ENCODE measurements at places on chromosomes 3 and 15.
A peak's percentile ranks its signal among the peaks of the same experiment; 100 is the strongest.

DNA sequence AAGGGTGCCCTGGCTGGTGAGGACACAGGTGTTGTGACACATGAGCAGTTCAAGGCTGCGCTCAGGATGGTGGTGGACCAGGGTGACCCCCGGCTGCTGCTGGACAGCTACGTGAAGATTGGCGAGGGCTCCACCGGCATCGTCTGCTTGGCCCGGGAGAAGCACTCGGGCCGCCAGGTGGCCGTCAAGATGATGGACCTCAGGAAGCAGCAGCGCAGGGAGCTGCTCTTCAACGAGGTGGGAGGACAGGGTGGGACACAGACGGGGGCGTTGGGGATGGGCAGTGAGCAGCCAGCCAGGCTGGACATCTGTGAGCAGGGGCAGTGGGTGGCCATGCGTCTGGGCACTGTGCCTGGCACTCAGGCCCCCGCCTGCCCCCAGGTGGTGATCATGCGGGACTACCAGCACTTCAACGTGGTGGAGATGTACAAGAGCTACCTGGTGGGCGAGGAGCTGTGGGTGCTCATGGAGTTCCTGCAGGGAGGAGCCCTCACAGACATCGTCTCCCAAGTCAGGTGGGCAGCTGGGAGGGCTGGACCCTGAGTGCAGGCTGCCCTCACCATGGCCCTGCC lies 10.3 kb downstream of the ANKRD63 start:
- DNase-seq, result no peak

DNA sequence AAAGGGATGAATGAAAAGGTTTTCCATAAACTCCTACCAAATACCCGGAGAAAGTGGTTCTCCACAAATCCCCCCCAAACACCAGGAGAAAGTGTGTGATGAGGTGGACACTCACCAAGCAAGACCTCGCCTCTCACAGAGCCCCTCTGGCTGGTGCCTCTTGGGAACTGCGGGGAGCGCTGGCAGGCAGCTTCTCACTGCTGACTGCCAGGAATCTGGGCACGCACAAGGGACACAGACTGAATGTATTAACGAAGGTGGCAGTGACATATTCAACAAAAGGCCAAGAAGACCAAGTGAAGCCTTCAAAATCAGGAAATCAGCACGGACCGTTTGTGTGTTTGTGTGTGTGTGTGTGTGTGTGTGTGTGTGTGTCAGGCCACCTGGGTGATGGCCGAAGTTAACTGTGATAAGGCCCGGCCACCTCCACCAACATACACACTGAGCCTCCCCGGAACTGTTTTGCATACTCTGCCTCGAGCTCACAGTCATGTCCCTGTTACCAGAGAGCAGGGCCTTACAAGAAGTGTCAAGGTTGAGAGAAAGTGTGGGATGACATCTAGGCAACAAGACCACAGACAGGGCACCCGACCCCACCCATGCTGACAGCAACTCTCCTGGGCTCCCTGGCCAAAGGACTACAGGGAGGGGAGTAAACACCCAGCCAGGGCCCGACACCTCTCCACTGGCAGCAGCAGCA lies 18.0 kb downstream of the ATP10A start:
- no peak for DNase-seq

- no peak for DNase-seq
Measured at GRCh38 chr3:178451799-178452198, 84.4 kb upstream of the KCNMB2 start.

- no peak for DNase-seq
Measured at GRCh38 chr3:127063916-127064315, 81.0 kb downstream of the PLXNA1 start.

- no peak for DNase-seq
Measured at GRCh38 chr3:146431240-146431639, 38.1 kb downstream of the PLSCR2 start.

- no peak for DNase-seq
Measured at GRCh38 chr15:82043796-82044372, 1.9 kb downstream of the MEX3B start.

DNA sequence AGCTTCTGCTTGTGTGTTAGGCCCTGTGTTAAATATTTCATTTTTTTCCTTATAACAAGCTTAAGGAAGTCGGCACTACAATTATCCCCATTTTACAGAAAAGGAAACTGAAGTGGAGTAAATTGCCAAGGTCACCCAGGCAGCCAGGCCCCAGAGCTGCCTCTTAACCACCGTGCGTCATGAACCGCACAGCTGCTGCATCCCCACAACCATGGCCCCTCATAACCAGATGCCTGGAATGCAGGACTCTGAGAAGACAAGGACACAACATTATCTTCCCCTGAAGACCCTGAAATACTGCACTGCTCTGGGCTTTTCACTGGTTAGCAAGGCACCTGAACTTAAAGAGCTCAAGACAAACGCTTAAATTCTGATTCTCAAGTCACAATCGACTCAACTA lies 14.6 kb downstream of the LRIG1 start:
- DNase-seq, result no peak

GRCh38 chr3:170506556-170506955 lies 79.3 kb downstream of the SLC7A14 start:
- no peak for DNase-seq

DNA sequence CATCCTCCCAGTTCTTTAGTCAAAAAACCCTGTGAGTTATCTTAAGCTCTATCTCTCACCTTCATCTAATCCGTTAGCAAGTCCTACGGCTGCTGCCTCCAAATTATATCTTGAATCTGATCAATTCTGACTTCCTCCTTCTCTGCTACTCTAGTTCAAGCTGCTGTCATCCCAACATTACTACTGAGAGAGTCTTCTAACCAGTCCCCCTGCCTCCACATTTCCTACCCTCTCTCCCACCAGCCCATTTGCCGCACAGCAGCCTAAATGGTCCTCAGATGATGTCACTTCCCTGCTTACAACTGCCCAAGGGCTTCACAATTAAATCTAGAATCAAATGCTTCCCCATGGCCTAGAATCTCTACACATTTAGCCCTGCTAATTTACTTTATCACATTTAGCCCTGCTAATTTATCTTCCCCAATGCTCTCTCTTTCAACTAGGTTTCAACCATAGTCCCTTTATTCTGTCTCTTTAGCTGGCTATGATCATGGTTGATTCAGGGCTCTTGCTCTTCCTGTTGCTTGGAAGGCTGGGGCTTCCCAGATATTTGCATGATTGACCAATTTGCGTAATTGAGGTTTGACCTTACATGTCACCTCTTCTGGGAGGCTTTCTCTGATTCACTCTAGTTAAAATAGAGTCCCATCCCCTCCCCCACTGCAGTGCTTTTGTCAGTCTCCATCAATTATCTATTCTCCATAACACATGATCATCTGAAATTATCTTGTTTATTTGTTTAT lies 11.0 kb upstream of the ARL14 start:
- DNase-seq, result no peak

GRCh38 chr3:62421207-62421606 lies 47.9 kb upstream of the FEZF2 start:
- DNase-seq, result no peak

- no peak for DNase-seq
Measured at GRCh38 chr3:68667346-68667745, 265.0 kb downstream of the TAFA4 start.

DNA sequence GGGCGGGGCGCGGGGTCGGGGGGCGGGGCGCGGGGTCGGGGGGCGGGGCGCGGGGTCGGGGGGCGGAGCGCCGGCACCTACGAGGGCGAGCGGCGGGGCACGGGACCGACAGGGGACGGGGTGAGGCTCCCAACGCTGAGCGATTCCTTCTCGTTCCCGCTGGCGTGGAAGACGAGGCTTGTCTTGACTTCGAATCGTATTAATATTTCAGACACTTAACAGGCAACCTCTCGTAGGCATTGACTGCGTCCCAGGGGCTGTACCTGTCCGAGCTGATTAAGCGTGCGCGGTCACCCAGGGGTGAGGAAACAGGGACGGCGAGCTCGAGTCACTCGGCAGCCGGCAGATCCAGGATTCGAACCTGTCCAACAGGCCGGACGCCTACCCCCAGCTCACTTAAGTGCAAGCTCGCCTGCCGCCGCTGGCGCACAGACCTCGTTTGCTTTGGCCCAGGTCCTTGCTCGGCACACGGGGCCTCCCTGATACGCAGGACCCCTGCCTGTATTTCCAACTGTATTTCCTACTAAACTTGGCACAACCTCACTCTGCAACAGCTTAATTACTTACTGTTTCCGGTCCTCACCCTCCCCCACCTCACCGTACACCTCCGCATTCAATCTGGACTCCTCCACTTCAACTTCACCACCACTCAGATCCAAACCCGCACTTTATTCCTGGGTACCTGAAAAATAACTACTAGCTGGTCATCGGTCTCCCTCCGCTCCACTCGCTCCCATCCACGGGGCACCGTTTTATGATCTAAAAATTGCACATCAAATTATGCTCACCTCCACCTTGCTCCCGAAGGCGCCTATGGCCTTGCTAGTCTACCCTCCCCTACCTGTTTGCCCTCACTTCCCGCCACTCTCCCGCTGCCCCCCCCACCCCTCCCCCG lies 722 bp upstream of the ZXDC start:
- DNase-seq, result no peak

- DNase-seq, result no peak
Measured at GRCh38 chr15:82969353-82969752, 16.7 kb upstream of the RAMAC start.

DNA sequence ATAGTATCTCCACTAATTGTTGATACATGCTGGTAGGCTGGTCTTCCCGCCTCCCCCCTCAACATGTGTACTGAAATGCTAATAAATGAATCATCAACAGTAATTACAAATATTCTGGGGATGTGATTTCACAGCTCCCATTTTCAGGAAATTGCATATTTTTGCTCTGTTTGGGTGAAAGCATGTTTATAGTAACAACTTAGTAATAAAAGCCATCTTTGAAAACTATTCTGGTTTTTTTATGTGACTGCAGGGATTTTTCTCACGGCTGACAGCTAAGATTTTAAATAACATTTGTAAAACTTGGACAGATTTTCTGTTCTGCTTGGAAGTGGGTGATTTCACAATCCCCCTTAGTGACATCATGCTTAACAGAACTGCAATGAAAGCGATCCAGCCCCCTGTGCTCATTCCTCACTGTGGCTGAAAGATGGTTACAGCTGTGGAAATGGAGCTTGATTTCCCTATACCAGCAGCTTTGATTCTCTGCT lies 25.6 kb upstream of the FAM174B start:
- DNase-seq, result no peak

DNA sequence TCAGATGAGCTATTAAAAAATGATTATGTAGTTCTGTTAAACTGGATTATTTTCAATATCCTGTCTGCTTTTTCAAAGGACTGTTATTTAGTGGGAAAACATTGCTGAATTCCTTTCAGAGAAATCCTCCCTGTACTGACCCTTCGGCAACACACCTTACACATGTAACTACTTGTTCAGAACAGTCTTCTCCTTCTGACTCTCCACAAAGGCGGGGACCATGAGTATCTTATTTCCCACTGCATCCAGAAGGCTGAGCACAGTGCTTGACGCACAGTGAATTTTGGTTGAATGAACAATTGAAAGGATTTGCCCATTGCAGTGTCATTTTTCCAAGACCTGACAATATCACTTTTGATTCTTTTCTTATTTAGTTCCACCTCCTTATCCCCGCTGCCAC lies 23.1 kb upstream of the CFAP161 start:
- DNase-seq, result no peak

GRCh38 chr15:81133782-81134461 lies at the start of gene CFAP161:
Gene CFAP161, plus strand, starts transcription at chr15:81134270. Its CDS starts 60 bp downstream, at chr15:81134330.
- DNase-seq, result peak; percentile 50

GRCh38 chr3:39569095-39569494 lies 101.6 kb downstream of the MOBP start:
- no peak for DNase-seq

DNA sequence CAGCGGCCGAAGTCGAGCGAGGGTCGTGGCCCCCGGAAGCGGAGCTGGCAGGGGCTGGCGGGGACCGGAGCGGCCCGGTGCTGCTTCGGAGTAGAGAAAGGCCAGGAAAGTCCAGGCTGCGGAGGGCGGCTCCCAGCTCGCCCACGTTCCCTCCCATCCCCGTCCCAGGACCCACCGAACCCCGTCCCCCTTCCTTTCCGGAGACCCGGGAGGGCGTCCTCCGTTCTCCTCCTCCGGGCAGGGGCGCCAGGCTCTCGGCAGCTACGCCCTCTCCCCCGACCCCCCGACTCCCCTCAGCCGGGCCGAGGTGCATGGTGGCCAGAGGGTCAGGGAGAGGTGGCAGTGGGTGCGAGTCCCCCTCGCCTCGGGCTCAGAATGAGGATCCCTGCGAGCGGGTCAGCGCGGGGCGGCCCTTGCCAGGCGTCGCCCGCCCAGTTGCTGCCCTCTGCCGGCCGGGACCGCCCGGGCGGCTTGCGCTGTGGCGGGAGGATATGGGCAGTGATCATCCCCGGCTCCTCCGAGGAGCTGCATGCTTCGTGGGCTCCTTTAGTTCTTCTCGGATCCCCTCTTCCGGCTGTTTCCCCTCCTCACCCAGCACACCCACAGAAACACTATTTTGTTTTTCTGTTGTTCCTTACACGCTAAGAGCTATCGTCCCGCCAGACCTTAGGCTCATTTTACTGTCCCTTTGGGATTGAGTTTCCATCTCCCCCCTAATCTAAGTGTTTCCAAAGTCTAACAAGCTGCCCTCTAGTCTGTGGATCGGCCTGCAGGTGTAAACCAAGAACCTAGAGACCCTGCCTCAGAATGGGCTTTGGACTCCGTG lies 744 bp upstream of the ALDH1A2 start:
- DNase-seq, result no peak

GRCh38 chr15:27461181-27461580 lies 490.2 kb downstream of the GABRG3 start:
- no peak for DNase-seq

- no peak for DNase-seq
Measured at GRCh38 chr15:38624244-38625205, 59.9 kb upstream of the RASGRP1 start.

- DNase-seq, result no peak
Measured at GRCh38 chr3:31911643-31912042, 69.4 kb downstream of the OSBPL10 start.

Data from hippocampal formation (tissue), 2 donors.